ENCODE measurements at places on chromosomes 7 and 10.

- DNase-seq: no peak
Measured at GRCh38 chr10:905503-905902, 26.0 kb downstream of the LARP4B start.

GRCh38 chr7:32298408-32299132 lies 191.6 kb downstream of the LSM5 start:
- DNase-seq: peak; percentile 55

DNA sequence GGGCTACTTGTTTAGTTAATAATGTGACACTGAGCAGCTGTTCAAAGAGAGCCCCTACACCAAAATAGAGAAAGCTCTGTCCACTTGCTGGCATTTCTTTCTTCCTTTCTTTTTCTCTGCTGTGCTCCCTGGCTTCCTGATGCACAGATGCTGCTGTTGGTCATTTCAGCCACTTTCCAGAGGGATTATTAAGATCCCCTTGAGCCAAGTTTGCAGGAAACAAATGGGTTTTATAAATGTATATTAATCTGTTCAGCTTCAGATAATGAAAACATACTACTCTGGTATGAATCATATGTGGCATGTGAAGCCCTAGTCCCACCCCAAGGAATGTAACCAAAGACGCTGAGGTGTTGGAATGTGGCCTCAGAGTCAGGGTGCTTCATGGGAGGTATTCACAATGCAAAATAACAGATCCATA lies 638.2 kb upstream of the FZD8 start:
- DNase-seq: no peak

DNA sequence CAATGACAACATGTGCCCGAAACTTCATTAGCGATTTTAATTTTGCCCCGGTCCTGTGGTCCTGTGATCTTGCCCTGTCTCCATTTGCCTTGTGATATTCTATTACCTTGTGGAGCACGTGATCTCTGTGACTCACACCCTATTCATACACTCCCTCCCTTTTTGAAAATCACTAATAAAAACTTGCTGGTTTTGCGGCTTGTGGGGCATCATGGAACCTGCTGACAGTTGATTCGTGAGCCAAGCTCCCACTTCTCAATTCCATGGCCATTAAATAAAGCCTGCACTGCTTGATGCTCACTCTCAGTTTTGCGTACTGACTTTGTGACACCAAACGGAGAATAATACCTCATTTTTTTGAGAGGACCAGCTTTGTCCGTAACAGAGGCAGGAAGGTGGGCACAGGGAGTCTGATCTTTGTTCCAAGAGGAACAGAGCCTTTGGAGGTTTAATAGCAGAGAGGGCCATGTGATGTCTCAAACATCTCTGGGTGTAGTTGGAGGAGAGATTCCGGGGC lies 3.8 kb upstream of the ADAMTS14 start:
- DNase-seq: no peak

DNA sequence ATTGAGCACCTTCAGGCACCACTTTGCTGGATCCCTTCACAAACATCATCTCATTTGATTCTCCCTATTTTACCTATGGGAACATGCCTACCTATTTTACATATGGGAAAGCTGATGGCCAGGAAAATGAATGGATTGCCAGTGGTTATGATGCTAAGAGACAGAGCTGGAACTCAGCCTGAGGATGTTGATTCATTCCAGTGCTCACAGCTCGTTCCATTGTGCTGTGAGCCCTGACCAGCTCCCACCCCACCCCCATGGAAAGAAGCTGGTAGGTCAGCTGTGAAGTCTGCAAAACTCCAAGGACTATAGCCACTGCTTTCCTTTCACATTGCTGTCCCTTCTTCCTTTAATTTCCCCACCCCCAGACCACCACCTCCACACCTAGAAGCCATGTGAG lies 9.6 kb downstream of the UBTD1 start:
- DNase-seq: no peak

- DNase-seq: no peak
Measured at GRCh38 chr7:127532736-127533135, 52.7 kb downstream of the GCC1 start.

- DNase-seq: no peak
Measured at GRCh38 chr10:131571346-131571745, 259.8 kb upstream of the TCERG1L start.

DNA sequence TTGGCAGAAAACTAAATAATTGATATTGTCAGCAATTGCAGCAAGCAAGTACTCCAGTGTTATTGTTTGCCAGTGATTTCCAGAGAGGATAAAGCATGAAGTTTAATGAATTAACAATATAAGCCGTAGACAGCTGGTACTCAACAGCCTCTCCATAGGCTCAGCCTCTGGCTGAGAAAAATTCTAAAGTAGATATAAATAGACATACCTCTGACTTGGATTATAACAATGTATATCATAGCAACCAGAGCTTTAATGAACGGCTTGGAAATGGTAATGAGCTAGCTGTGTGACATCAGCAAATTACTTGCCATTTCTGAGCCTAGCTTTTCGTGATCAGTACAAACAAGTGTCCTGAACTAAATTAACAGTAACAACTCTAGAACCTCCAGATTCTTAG lies 1055.4 kb upstream of the AUTS2 start:
- no peak for DNase-seq
